NCI-H2107 (cell line): ENCODE measurements at places on chromosomes 6 and 20.

DNA sequence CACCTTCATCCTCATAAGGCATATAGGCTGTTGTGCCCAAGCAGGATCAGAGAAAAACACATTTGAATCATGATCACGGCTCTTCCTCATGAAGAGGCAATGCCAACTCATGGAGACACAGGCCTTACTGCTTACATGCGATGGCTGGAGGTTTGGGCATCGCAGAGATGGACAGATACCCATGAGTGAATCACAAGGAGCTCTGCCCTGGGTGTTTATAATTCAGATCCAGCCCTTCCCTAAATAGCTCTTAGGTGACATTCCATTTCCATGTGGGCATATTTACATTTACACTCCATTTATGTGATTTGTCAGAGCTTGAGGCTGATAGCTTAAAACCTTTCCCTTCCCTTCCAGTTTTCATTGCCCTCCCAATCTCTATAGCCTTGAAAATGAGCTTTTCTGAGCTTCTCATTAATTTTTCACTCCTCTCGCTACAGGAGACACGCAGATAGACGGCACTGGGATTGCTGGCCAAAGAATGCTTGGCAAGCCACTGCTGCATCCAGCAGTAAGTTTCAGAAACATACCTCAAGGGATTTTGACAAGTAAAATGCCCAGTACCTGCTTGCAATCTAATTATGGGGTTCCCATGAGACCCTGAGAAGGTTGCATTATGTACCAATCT lies 249.1 kb downstream of the TBC1D7 start:
- no peak for DNase-seq

DNA sequence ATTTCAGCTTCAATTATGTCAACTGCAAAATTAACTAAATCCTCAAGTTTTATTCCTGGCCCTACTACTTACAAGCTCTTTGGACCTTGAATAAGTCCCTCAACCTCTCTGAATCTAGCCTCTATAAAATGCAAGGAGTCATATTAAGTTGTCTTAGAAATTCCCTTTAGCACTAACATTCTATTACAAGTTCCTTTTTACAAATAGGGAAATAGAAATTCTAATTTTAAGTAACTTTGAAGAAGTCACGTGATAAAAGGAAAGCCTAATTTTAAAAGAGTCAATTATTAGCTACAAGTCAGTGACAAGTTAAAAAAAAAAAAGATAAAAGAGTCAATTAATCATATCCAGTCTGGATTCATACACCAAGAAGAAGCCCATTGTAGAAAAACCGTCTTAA lies 24.6 kb upstream of the GTF3C6 start:
- no peak for DNase-seq

DNA sequence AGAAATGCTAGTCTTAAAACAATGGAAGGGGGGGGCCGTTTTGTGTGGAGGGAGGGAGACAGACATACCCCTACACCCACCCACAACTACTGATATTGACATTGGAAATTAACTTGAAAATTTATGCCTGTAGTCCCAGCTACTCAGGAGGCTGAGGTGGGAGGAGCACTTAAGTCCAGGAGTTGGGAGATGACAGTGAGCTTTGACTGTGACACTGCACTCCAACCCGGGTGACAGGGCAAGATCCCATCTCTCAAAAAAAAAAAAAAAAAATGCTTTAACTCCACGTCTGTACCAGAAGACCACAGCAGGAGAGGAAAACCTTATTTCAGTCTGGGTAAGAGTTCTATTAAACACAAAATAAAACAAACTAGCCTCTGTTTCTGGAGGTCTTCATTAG lies 2.2 kb downstream of the TBC1D20 start:
- DNase-seq, result no peak

DNA sequence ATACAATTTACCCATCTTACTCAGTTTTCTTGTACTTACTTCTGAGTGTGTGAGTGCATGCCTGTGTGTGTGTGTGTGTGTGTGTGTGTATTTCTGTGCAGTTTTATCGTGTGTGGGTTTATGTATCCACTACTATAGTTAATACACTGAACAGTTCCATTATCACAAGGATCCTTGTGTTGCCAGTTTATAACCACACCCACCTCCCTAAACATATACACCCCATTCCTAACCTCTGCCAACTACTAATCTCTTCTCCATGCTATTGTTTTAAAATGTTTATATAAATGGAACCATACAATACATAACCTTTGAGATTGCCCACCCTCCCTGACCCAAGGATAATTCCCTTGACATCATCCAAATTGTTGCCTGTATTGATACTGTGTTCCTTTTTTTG lies 18.7 kb downstream of the POFUT1 start:
- no peak for DNase-seq

- no peak for DNase-seq
Measured at GRCh38 chr20:8815208-8815607, 253.7 kb upstream of the PLCB4 start.

DNA sequence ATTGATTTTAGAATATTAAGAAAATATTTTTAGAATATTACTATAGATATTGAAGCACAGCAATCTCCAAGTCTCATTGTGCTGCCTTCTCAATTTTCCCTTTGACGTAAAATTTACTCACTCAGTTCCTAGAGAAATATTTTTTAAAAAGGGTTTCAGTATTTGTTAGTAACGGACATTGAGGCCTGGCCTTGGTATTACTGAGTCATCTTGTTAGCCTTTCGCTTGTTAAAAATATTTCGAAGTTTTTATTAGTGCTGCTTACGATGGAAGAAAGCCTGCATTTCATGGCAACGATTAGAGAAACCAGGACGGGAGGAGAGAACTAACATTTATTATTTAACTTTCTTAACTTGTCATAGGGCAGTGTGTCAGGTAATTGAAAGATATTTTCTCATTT lies 82.2 kb downstream of the TIAM2 start:
- no peak for DNase-seq

GRCh38 chr20:54095824-54096223 lies 25.4 kb upstream of the BCAS1 start:
- no peak for DNase-seq

GRCh38 chr6:11551053-11551452 lies 13.5 kb downstream of the TMEM170B start:
- DNase-seq, result no peak

GRCh38 chr6:55758156-55758937 lies 117.0 kb downstream of the BMP5 start:
- no peak for DNase-seq

DNA sequence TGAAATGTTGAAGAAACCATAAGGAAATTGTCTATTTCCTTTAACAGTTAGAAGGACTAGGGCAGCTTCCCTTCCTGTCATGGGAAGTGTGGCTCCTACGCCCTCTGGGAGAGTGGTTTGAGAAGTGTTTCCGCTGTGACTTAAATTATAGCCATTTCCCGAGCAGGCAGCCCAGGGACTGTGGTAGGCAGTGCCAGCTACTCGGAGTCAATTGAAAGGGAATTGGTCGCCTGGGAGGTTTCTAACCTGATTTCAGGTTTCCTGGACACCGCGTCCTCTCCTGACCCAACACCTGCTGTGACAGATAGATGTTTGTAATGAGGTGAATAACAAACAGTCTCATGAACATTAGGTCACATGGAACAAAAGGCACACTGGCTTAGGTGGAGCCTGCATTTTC lies 256.1 kb upstream of the PLCB4 start:
- DNase-seq, result no peak

DNA sequence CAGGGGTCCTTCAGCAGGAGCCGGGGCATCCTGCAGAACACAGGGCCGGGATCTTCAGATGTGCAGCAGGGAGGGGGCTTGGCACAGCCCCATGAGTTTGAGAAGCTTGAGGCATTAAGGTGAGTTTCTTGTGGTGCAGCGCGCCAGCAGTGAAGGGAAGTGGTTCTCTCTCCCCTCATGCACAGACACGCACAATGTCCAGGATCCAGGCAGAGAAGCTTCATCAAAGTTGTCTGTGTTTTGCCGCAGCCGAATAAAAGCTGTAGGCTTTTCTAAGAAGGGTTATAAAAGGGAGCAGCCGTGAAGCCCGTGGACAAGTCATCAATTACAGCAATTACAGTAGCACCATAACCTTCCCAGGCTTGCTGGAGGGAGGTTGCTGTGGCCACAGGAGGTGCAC lies 491.0 kb upstream of the CDH4 start:
- DNase-seq, result no peak

GRCh38 chr20:7601431-7601830 lies 338.8 kb downstream of the HAO1 start:
- DNase-seq, result no peak

GRCh38 chr6:145842693-145843546 lies 28.3 kb upstream of the FBXO30 start:
- no peak for DNase-seq

DNA sequence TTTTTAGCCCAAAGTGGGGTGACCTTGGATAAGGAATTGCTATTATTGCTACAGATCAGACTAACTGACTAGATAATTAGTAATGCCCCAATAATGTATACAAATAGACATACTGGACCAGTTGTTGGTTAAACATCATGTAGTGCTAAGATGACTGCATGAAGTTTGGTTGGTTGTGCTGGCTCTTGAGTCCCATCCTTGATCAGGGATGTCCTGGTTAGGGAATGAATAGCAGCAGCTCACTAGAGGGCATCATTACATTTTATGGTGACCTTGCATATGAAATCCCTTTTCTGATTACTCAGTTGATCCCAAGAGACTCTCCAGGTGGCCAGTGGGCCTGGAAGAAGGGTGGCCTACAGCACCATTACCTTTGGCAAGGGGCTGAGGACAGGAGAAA lies 10.9 kb downstream of the TPBG start:
- no peak for DNase-seq

- no peak for DNase-seq
Measured at GRCh38 chr6:23202207-23202606, 632.8 kb downstream of the HDGFL1 start.

DNA sequence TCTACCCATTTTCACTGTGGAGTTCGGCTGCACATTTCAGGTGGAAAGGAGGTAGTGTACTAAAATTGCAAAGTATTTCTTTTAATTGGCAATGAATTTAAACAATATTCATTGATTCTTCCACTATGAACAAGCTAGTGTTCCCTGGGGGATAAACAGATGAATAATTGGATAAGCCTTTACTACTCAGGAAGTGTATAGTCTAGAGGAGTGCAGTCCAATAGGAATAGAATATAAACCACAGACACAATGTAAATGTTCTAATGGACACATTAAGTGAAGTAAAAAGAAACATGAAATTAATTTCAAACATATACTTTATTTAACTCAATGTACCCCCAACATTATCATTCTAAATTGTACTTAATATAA lies 28.7 kb downstream of the SGK1 start:
- no peak for DNase-seq

DNA sequence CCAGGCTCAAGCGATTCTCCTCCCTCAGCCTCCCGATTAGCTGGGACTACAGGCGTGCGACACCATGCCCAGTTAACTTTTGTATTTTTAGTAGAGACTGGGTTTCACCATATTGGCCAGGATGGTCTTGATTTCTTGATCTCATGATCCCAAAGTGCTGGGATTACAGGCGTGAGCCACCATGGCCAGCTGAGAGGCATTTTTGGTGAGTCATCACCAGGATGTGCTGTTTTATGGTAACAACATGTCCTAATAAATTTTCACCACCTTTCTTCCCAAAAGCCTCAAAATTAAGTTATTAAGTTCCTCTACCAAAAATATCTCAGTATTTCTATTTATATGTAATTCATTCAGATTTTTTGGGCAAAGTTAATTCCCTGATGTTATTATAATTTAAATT lies 53.5 kb downstream of the COL21A1 start:
- no peak for DNase-seq

- no peak for DNase-seq
Measured at GRCh38 chr6:163182696-163183095, 231.8 kb upstream of the QKI start.

- DNase-seq, result no peak
Measured at GRCh38 chr20:18009116-18009515, 40.3 kb downstream of the MGME1 start.

- DNase-seq, result no peak
Measured at GRCh38 chr6:16633465-16633864, 127.8 kb downstream of the ATXN1 start.

- no peak for DNase-seq
Measured at GRCh38 chr6:99130897-99131873, 183.4 kb upstream of the FBXL4 start.

GRCh38 chr20:61657721-61658377 lies 405.8 kb downstream of the CDH4 start:
- DNase-seq, result no peak

- no peak for DNase-seq
Measured at GRCh38 chr6:31956796-31957195, 2.0 kb downstream of the NELFE start.

DNA sequence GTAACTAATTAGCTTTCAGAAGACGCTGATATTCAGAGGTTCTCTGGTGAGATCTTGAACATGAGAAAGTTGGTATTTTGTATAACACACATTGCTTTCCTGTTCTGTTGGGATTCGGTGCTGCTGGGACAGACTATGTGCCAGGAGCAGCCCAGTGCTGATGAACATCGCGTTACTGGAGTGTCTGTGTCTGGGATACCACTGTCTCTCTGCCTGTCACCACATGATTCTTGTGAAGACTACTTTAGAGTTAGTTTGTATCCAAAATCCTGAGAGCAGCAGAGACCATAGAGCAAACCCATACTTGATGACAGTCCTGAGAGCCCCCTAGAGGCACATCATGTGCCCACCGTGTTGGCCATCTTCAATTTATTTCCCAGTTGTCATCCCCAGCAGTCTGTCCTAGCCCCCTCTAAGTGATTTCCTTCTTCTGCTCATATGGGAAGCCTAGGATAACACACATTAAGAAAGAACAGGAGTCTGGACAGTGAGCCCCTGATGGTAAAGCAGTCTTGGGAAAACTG lies 41.8 kb upstream of the TINAG start:
- DNase-seq, result no peak

GRCh38 chr6:28695715-28696114 lies 170.0 kb downstream of the GPX5 start:
- DNase-seq, result no peak

GRCh38 chr6:15264902-15265761 lies 19.3 kb downstream of the JARID2 start:
- no peak for DNase-seq

DNA sequence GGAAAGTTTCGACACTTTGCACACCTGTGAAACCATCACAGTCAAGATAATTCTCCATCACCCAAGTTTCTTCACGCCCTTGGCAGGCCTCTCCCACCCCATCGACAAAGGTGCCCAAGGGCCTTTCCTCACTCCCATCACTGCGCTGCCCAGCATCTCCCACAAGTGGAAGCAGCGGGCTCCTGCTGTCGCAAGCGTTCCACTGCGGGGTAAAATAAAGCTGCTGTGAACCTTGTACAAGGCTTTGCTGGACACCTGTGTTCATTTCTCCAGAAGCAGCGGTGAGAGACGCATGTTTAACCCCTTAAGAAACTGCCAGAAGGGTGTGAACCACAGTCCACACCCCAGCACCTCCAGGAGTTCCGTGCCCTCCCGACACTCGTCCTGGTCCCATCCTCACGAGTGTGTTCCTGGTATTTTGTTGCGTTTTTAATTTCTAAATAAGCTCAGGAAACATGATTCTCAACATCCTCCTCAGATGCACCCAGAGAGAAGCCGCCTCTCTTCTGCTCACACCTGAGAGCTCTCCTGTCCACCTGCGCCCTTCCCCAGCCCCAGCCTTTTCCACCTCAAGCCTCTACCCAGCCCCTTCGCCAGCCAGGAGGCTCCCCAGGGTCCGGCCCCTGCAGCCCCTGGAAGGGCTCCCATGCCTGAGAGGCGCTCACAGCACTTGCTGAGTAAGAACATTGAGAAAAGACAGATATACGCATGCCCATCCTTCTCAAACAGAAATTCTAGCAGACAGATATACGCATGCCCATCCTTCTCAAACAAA lies 97.5 kb downstream of the TAF4 start:
- no peak for DNase-seq
